ENCODE measurements at places on chromosomes 5 and 9. TPM values are rescaled to one million over a fixed set of nuclear protein-coding genes. Genes with fewer than 3 reads are reported as not detected.

DNA sequence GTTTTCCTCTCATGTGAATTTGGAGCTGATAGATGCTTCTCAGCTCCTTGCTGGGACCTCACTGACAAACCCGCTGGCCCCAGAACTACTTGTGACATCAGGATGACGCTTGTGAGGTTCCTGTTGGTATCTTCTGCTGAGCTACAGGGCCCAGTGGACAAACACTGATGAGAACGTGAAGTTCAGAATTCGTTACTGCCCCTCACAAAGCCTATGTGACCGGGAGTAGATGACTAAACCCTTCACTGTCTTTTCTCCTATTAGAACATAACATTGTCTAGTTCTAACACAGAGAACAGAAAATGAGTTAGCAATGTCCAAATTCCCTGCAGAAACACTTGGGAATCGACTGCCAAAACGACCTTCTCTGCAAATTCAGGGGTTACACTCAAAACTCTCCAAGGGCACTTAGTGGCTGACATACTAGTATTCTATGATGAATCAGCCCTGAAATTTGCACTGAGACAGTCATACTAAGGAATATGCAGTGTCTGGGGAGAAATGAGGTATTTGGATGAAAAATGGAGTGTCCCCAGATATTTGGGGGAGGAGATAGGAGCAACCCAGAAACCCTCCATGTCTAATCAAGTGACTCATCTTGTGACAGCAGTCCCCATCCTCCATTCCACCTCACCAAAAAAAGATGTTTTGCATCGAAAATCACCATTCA is 143.2 kb upstream of the TRIM32 start:
- no peaks in the 10 kb centered on the region for H3K27me3 ChIP-seq
- no peak for DNase-seq
- H3K4me3 ChIP-seq: no peak overlapping the region
- no peaks in the 10 kb centered on the region for H3K36me3 ChIP-seq
- no peak overlapping the region for H3K27ac ChIP-seq

CDC25C gene
- 0.94 TPM for total RNA-seq

DNA sequence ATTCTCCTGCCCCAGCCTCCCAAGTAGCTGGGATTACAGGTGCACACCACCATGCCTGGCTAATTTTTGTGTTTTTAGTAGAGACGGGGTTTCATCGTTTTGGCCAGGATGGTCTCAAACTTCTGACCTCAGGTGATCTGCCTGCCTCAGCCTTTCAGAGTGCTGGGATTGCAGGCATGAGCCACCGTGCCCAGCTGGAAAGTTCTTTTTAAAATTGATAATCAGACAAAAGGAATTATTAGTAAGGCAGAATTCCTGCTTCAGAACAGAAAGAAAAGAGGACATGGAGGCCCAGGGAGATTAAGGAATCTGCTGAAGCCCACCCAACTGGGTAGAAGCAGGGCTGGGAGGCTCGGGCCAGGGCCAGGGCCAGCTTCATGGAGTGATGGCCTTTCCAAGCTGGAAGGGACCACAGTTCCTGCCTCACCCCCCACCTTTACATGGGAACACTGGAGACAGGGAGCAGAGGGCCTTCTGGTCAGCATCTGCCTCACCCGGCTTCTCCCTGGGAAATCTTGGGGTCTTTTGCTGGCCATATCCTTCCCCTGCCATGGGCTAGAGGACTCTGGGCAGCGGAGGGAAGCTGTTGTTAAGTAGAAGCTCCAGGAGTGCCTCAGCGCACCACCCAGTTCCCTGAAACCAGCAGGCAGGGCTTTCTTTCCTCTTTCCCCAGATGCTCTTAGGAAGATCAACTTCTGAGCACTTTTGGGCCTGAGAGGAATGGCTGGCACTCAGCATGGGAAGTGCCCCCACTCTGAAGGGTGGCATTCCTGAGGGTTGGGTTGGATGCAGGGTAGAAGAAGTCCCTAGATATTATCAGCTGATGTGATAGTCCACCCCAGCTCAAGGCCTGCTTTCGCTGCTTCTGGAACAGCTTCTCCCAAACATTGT is 70.1 kb downstream of the RGS3 start:
- no peak overlapping the region for H3K27ac ChIP-seq
- H3K27me3 ChIP-seq: no peaks in the 10 kb centered on the region
- H3K36me3 ChIP-seq: no peaks in the 10 kb centered on the region
- H3K4me3 ChIP-seq: no peak overlapping the region
- no peak for DNase-seq

PPP3R2 gene
- total RNA-seq: not detected

AQP7 gene
- 92.1 TPM for total RNA-seq

C5orf46 gene
- total RNA-seq: not detected

- H3K36me3 ChIP-seq: no peaks in the 10 kb centered on the region
- DNase-seq: no peak
- H3K4me1 ChIP-seq: no peaks in the 10 kb centered on the region
- H3K27me3 ChIP-seq: no peaks in the 10 kb centered on the region
- H3K27ac ChIP-seq: no peak overlapping the region
Measured at GRCh38 chr5:115389799-115390382, 93.4 kb upstream of the CCDC112 start.

GRCh38 chr5:152177626-152178349 is 227.3 kb downstream of the NMUR2 start:
- H3K4me1 ChIP-seq: no peaks in the 10 kb centered on the region
- no peaks in the 10 kb centered on the region for H3K27me3 ChIP-seq

DNA sequence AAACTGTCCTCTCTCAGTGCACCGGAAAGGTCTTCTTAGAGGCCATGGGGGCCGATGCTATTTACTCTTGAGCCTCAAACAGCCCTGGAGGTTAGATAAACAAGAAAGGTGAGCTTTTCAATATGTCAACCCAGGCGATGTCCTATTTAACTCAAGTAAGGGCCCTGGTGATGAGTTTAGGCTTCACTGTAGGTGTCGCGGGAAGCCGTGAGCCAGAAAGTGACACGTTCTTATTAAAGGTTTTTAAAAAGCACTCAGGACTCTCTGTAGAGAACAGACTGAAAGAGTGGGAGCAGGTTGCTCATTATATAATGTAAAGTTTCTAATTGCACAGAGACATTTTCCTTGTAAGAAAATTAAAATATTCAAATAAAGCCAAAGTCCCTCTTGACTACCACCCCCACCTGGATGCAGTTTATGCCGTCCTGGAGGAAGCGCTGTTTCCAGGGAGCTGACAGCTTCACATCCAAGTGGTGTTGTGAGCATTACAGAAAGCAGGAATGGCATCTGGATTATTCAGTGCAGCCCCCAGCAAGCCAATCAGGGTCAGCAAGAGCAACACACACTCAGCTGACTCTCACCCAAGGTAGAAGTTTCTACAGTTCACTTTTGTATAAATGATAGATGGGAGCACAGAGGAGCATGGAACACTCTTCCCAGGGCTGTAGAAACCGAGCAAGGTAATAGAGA is 280.3 kb downstream of the DRD1 start:
- H3K36me3 ChIP-seq: no peaks in the 10 kb centered on the region
- H3K4me3 ChIP-seq: no peak overlapping the region
- DNase-seq: no peak
- no peaks in the 10 kb centered on the region for H3K27me3 ChIP-seq
- no peak overlapping the region for H3K27ac ChIP-seq
- no peaks in the 10 kb centered on the region for H3K4me1 ChIP-seq

- no peak overlapping the region for H3K27ac ChIP-seq
- no peaks in the 10 kb centered on the region for H3K4me1 ChIP-seq
- no peaks in the 10 kb centered on the region for H3K36me3 ChIP-seq
- no peak overlapping the region for H3K4me3 ChIP-seq
- DNase-seq: peak; percentile 26
Measured at GRCh38 chr5:178287791-178288105, 55.1 kb upstream of the PHYKPL start.

DNA sequence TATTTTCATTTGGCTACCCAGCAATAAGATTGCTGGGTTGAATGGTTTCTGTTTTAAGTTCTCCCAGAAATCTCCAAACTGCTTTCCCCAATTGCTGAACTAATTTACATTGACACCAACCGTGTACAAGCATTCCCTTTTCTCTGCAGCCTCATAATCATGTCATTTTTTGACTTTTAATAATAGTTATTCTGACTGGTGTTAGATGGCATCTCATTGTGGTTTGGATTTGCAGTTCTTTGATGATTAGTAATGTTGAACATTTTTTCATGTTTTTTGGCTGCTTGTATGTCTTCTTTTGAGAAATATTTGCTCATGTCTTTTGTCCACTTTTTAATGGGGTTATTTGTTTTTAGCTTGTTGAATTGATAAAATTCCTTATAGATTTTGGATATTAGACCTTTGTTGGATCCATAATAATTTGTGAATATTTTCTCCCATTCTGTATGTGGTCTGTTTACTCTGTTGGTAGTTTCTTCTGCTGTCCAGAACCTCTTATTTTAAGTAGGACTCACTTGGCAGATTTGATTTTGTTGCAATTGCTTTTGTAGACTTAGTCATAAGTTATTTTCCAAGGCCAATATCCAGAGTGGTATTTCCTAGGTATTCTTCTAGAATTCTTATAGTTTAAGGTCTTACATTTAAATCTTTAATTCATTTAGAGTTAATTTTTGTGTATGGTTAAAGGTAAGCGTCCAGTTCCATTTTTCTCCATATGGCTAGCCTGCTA is 793.7 kb downstream of the BRINP1 start:
- no peaks in the 10 kb centered on the region for H3K27me3 ChIP-seq
- no peaks in the 10 kb centered on the region for H3K36me3 ChIP-seq
- no peaks in the 10 kb centered on the region for H3K4me1 ChIP-seq
- H3K4me3 ChIP-seq: no peak overlapping the region
- no peak overlapping the region for H3K27ac ChIP-seq
- no peak for DNase-seq

- no peak overlapping the region for H3K27ac ChIP-seq
- no peak overlapping the region for H3K4me3 ChIP-seq
- no peaks in the 10 kb centered on the region for H3K27me3 ChIP-seq
- H3K4me1 ChIP-seq: no peaks in the 10 kb centered on the region
- no peaks in the 10 kb centered on the region for H3K36me3 ChIP-seq
- DNase-seq: no peak
Measured at GRCh38 chr5:101067429-101067828, 164.3 kb upstream of the ST8SIA4 start.

- DNase-seq: no peak
- peaks cover 14% of the 10 kb centered on the region for H3K4me1 ChIP-seq
- no peak overlapping the region for H3K4me3 ChIP-seq
- no peak overlapping the region for H3K27ac ChIP-seq
- H3K36me3 ChIP-seq: no peaks in the 10 kb centered on the region
Measured at GRCh38 chr5:135534609-135535419, 950 bp downstream of the NEUROG1 start.

PGM5 gene
- 30.5 TPM for total RNA-seq

DNA sequence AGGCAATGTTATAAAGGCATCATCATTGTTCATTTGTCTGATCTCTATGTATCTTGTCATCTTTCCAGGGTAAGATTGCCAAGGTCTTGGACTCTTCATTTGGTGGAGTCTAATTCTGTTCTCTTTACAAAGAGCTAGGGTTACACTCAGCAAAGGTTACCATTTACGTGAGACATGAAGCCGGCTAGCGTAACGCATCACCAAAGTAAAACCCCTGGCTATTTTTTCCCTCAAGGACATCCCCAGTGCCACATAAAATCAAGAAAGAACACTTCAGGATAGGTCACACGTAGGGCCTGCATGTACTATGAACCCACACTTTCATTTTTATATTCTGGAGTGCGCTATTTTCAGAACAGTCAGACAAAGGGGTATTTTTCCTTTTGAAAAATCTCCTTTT is 20.0 kb upstream of the MYOT start:
- no peak for DNase-seq
- no peaks in the 10 kb centered on the region for H3K4me1 ChIP-seq
- no peak overlapping the region for H3K4me3 ChIP-seq
- no peaks in the 10 kb centered on the region for H3K36me3 ChIP-seq

DNA sequence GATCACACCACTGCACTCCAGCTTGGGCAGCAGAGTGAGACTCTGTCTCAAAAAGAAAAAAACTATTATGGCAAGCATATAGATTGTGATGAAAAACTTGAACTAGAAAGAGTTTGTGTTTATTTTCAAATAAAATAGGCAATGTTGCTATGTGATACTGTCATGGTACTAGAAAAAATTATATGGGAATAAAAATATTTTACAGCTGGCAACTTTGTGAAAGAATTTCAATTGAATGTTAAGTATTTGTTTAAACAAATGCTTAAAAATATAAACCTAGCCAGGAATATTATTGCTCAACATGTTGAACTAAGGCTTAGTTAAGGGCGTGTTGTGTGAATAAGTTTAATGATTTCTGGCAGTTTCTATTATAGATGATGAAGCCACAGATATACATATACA is 31.7 kb downstream of the HSDL2 start:
- H3K27me3 ChIP-seq: no peaks in the 10 kb centered on the region
- no peak for DNase-seq
- H3K27ac ChIP-seq: no peak overlapping the region
- H3K4me3 ChIP-seq: no peak overlapping the region

PDZD2 gene
- total RNA-seq: 3.2 TPM

- no peaks in the 10 kb centered on the region for H3K36me3 ChIP-seq
- H3K27me3 ChIP-seq: no peaks in the 10 kb centered on the region
- H3K27ac ChIP-seq: peak overlapping the region; percentile 64
Measured at GRCh38 chr9:129568560-129569501, 52.1 kb downstream of the C9orf50 start.

AQP3 gene
- 12.4 TPM for total RNA-seq

GRCh38 chr5:175285261-175285660 is 158.7 kb downstream of the DRD1 start:
- no peaks in the 10 kb centered on the region for H3K36me3 ChIP-seq
- no peaks in the 10 kb centered on the region for H3K4me1 ChIP-seq
- no peak for DNase-seq

DNA sequence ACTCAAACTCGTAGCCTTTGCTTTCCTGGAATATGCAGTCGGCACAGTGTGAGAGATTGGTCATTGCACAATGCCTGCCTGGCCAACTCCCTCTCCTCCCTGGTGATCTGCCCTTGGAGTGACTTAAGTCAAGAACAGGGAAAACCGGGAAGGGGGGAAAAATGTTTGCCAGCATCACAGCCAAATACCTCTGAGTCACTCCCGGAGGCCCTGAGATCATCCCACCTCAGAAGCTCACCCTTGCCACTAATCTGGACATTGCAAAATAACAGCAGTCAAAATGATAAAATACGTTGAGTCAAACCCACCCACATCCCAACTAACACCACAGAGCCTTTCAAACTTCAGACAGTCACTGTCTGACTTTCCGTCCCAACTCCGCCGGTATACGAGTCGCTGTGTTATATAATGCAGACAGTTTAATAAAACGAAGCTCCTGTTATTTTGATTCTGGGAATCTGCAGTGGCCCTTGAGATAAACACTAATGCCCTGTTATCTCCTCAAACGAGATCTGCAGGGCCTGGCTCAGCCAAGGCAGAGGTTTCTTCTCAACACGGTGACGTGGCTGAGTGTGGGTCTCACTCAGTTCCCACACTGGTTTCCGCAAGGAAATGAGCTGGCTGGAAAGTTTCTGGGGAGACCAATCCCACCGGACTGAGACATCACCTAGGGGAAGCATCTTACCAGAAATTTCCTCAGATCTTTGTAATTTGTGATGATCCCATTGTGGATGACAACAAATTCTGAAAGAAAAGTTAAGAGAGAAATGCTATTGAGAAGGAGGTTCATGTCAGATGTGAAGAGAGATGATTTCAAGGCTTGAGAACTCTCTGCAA is 22.1 kb downstream of the GFPT2 start:
- no peaks in the 10 kb centered on the region for H3K27me3 ChIP-seq
- DNase-seq: no peak
- H3K27ac ChIP-seq: no peak overlapping the region
- H3K36me3 ChIP-seq: no peaks in the 10 kb centered on the region
- H3K4me3 ChIP-seq: no peak overlapping the region

ZFP62 gene
- total RNA-seq: 45.8 TPM

SPINK7 gene
- not detected for total RNA-seq

- H3K4me1 ChIP-seq: no peaks in the 10 kb centered on the region
- no peak for DNase-seq
- no peaks in the 10 kb centered on the region for H3K36me3 ChIP-seq
- H3K27ac ChIP-seq: no peak overlapping the region
Measured at GRCh38 chr5:69367697-69368279, 1.5 kb downstream of the AK6 start.
